Inflammatory macrophage treated with lipopolysaccharide for 1 hour (primary cell): ENCODE measurements at places on chromosomes 4 and X.

- no peak for DNase-seq
Measured at GRCh38 chrX:31237189-31237588, 165.3 kb upstream of the FTHL17 start.

- no peak for DNase-seq
Measured at GRCh38 chr4:1789552-1789951, 3.5 kb upstream of the FGFR3 start.

DNA sequence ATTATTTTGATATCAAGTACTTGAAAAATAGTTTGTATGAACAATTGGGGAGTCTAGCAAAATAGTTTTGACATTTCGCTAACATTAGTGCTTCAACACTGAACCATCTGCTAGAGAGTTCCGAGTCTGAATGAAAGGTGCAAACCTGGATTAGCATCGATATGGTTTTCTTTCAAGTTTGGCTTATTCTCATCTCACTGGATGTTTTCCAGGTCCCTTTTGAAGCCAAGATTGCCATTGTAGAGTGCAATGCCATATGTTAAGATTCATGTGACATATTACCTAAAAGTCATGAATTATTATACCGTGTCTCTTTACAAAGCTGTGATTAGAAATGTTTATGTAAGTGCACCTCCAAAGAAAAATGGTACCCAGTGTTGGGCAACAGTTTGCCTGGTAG lies 36.8 kb upstream of the NAA11 start:
- no peak for DNase-seq

GRCh38 chr4:87032884-87033533 lies 98.2 kb downstream of the AFF1 start:
- DNase-seq, result no peak

- no peak for DNase-seq
Measured at GRCh38 chrX:44105228-44105913, 132.2 kb upstream of the NDP start.

DNA sequence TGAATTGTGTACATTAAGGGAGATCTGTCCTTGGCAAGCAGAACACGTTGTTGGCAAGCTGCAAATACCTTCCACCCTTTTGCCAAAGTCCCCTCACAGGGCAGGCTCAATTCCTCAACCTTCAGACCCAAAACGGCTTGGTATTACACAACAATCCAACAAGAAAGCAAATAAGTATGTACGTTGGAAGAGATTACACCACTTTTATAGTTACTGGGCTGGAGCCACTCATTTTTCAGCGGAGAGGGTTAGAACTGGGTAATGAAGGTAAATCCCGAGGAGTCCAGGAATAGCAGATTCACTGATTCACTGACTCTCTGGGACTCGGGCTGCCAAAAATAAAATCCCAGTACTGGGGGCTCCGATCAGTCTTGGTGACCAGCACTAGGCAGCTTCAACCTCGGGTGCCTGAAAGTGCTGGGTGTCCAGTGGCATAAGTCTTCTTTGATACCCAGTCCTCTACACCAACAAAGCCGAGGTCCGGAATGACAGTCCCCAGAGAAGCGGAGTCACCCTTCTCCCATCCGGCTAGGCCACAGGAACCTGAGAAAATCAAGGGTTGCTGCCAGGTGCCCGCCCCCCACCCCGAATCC lies 587 bp downstream of the TIMM8A start:
- no peak for DNase-seq

DNA sequence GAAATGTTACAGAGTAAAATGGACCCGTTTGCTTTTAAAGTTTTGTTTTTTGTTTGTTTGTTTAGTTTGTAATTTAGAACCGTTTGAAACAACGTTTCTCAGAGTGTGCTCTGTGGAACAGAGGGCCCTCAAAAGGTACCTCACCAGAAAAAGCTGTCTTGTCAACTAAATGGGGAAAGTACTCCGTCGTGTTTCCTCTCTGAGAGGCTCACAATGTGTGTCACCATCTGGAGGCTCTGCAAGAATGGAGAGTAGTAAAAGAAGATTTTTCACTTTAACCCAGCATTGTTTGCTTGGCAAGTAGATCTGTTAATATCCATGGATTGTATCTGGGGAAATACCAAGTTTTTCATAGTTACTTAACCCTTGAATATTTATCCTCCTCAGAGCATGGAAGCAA lies 1.5 kb upstream of the ENPEP start:
- DNase-seq, result no peak

DNA sequence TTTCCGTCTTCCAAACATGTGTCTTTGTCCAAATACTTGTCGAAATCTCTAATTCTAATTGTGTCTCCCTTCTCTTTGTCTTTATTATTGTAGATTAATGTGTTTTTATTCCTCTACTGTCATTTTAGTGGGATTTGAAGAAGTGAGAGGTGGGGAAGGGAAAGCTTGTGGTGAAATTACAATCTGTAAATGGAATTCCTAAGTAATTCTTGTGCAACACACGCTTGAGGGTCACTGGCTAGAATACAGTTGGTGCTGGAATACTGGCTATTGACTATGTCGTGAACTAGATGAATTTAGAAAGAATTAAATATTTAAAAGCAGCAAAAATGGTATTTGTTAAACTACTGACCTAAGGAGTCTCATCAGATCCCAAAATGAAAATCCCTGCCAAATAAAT lies 10.7 kb upstream of the FNIP2 start:
- no peak for DNase-seq

GRCh38 chr4:30720021-30720660 lies at the start of gene PCDH7:
Gene PCDH7 (plus strand): TSS chr4:30720369. CDS start chr4:30721423, 1,054 bp downstream.
- DNase-seq, result peak; percentile 17

- no peak for DNase-seq
Measured at GRCh38 chr4:36283912-36284465, 2.6 kb downstream of the DTHD1 start.

DNA sequence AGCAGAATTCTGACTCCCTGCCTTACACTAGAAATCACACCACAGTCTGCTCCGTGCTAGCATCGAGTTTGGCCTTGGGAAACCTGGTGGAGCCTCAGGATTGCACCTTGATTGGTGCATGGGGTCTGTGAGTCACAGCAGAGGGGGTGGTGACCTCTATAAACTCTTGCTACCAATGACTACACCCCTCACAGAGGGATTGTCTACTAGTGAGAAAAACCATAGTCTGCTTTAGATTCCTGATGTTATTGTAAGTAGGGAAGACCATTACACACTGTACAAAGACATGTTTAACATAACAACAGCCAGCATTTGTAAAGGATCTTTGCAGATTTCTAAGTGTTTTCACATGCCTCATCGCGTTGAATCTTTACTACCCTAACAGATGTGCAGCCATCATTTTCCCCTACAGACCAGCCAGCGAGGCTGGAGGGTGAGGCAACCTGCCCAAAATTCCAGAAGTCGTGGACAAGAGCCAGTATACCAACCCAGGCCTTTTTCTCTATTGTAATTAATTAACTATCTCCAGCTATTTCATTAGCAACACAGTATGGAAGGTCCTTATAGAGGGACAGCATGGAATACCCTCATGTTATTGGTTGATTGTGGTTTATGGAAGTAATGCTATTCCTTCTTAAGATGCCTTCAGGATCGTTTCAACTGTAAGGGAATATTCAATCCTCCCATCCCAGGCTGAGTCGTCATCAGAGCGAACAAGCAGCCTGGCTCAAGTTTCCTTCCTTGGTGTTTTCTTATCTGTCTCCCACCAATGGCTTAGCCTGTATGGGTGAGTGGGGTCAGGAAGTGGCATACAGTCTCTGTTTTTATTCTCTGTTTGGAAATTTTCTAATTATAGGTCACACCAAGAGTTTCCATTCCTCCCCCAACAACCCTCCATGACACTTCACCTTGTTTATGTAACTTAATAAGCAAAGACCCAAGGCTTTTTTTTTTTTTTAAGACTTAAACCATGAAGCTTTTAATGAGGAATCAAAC lies 55.9 kb upstream of the KDR start:
- DNase-seq, result no peak

- DNase-seq, result peak; percentile 1
Measured at GRCh38 chrX:153307276-153308178, 14.0 kb downstream of the PNMA6F start.

GRCh38 chr4:69594382-69594781 lies 45.1 kb downstream of the UGT2A2 start:
- no peak for DNase-seq

DNA sequence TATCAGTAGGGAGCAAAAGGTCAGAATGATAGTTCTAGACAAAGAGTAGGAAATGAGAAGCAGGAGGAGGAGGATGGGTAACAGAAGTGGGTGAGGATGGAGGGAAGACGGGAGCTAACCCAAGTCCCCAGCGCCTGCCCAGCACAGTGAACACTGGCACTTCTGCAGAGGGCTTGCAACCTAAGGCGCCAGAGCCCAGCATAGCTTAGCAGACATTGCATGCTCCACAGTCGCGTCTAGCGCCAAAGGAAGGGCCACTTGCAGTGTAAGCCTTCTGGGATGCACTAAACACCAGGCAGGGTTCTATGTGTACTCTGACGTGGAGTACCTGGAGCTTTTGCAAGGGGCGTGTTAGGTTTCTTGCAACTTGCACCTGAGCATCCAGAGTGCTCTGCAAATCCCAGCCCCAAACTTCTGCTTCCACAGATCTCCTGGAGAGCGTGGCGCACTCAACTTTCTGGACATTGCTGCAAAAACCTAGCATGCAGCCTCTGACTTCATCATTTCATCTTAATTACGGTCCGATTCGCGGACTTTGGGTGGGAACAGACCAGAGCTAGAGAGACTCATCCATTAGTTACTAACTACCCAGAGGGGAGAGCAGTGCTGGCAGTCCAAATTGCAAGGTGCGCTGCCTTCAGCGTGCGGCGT lies 46.5 kb upstream of the NKAP start:
- no peak for DNase-seq

DNA sequence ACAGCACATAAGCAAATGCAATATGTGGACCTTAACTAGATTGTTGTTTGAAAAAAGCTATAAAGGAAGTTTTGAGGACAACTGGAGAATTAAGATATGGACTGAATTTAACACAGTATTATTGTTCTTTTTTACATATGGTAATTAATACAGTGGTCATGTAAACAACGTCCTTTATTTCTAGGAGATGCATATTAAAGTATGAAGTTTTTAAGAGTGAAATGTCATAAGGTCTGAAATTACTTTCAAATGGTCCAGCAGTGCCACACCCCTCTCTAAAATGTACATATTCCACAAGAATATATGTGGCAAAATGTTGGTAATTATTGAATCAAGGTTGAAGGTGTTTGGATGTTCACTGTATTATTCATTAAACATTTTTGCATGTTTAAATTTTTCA lies 40.9 kb downstream of the WDFY3 start:
- no peak for DNase-seq

- DNase-seq, result peak; percentile 35
Measured at GRCh38 chrX:55489314-55490009, at the start of gene USP51. Gene USP51 (minus strand): TSS chrX:55489848. CDS start chrX:55488939, 909 bp downstream.

GRCh38 chr4:139686988-139687387 lies 21.4 kb downstream of the MGST2 start:
- no peak for DNase-seq

GRCh38 chrX:39473812-39474211 lies 623.9 kb downstream of the BCOR start:
- no peak for DNase-seq

DNA sequence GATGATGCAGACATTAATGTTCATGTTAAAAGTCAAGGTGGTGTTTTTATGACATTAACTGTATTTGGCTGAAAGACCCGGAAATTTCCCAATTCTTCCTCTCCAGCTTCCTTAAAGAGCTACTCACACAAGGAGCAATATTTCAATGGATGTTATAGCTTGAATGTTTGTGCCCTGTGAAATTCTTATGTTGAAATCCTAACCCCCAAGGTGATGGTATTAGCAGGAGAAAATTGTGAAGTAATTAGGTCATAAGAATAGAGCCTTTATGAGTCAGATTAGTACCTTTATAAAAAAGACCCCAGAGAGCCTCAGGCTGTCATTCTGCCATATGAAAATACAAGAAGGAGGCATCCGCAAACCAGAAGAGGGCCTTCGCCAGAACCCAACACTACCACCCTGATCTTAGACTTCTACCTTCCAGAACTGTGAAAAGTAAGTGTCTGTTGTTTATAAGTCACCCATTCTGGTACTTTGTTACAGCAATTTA lies 3.6 kb downstream of the TLR1 start:
- DNase-seq, result no peak
